ENCODE measurements at places on chromosomes 4 and X.

- DNase-seq, result no peak
Measured at GRCh38 chr4:161148051-161148450, 1015.7 kb downstream of the FSTL5 start.

DNA sequence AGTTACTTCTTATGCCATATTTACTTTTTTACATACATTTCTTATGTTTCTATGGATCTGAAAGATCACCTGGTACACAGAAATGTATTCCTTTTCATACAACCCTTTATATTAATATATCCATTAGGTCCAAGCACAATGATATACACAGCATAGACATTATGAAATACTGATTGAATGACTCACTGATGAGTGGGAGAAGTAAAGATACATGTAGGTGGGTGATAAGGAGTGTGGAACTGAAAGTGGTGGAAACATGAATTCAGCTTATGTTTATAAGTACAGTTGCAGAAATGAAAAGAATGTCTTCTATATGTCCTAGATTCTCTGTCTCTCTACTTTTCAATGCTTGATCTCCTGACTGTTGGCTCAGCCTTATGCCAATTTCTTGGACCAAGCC, 87.9 kb downstream of the YIPF7 start:
- peak; percentile 2 for DNase-seq

- peak; percentile 73 for DNase-seq
Measured at GRCh38 chr4:174631901-174632758, 109.8 kb upstream of the HPGD start.

- DNase-seq, result no peak
Measured at GRCh38 chr4:95499291-95499696, 49.5 kb downstream of the UNC5C start.

DNA sequence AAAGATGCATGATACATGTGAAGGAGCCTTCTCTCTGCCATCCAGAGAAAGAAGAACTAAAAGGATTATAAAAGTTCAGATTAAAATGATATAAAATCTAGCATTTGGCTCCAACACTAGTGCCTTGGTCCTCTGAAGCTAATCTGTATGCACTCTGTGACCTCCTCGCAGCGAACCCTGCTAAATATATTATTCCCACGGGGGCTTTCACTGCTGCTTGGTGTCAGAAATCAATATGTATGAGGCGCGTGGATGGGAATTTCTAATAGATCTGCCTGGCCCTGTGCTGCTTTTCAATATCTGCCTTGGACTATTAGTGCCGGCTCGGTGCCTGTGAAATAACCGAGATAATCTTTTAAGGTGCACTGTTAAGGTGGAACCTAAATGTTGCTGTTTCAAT, 69.7 kb downstream of the CXXC4 start:
- DNase-seq, result no peak

GRCh38 chr4:39068907-39069306, 6.9 kb downstream of the KLHL5 start:
- DNase-seq, result no peak

- no peak for DNase-seq
Measured at GRCh38 chr4:176406297-176406696, 86.5 kb downstream of the SPCS3 start.

GRCh38 chrX:37315511-37316248, 33.5 kb upstream of the PRRG1 start:
- DNase-seq, result no peak

DNA sequence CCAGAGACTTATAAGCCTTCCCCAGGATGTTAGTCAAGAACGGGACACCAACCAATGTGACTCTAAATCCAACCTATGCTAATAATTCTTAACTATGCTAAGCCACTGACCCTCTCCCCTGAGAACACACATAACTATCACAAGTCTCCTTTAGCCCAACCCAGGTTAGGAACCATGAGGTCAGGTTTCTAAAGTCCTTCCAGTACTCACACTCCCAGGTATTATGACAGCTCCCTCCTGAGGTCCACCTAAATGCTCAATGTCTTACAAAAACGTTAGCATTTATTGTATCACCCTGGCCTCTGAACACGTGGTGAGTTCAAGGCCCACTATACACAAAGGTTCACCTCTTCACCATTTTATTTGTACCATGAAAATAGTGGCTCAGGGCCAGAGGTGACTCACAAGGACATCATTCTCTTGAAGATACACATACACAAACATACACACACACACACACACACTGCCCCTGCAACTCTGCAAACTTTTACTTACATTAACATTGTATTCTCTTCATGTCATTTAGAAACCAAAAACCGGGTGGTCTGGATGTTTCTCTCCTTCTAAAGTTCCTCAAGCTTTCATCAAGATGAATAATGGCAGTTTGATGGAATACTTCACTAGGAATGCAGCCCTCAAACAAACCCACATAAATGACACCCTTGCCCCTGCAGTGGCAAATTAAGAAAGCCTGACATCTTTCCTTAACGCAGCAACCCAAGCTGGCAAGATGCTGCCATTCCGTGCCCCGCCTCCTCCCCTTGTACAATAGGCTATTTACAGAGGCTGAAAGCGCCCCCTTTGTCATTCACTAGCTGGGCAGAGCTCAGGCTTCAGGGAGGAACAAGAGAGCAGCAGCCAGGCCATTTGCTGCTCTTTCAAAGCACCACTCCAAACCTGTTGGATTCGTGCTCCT, 17.7 kb downstream of the ACSL1 start:
- DNase-seq, result peak; percentile 72

GRCh38 chrX:39969819-39970504, 127.8 kb downstream of the BCOR start:
- DNase-seq, result no peak

- no peak for DNase-seq
Measured at GRCh38 chr4:153997516-153997915, 208.6 kb upstream of the SFRP2 start.

DNA sequence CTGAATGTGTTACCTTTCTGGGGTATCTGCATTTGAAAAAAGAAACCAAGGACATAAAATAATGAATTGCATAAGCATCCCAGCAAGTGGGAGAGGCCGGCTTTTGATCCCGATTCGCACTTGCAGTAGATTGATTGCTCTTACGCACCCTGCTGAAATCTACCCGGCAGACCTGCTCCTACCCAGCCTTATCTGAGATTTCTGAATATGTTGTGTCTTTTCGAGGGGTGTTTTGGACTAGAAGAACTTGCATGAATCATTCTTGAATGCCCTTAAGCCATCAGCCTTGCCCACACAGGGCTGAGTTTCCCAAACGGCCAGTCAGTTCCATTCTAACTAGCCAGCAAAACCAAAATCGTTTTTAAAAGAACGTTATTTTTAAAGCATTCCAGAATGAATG, 174.4 kb upstream of the BCOR start:
- no peak for DNase-seq

GRCh38 chr4:122665161-122665929, 44.5 kb upstream of the IL21 start:
- peak; percentile 46 for DNase-seq

DNA sequence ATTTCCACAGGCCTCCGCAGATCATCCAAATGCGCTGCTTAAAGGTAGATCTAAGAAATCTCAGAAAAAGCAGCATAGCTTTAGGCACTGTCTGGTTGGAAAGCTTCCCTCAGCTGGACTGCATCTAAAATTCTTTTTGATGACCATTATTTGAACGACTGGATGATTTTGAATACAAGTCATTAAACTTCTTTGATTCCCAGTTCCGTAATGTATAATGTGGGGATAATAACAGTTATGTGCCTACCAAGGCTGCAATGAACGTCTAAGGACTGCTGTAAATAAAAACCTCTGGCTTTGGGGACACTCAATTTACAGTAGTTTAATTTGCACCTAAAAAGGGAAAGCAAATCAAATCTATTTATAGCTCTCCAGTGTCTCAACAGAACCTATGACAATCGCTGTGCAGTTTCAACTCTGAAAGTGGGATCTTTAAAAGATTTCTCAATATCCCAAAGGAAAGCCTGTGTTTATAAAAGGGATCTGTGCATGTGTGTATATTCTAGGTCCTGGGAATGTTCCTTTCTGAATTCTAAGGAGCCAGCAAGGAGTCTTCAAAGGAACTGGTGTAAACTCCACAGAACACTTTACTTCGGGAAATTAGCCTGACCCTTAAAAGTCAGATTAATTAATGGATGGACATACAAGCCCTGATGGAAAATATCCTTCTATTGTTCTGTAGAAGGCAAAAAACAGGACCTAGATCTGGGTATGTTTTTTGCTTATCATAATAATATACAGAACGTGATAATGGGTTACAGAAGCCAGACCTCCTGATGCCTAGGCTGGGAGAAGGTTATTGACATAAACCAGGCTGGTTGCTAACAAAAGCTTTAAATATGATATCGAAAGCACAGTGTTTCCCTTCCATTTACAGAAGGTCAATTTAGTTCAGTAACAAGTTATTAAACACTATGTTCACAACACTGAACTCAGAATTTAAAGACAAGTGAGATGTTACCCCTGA, 53.4 kb downstream of the AFAP1 start:
- DNase-seq, result no peak

DNA sequence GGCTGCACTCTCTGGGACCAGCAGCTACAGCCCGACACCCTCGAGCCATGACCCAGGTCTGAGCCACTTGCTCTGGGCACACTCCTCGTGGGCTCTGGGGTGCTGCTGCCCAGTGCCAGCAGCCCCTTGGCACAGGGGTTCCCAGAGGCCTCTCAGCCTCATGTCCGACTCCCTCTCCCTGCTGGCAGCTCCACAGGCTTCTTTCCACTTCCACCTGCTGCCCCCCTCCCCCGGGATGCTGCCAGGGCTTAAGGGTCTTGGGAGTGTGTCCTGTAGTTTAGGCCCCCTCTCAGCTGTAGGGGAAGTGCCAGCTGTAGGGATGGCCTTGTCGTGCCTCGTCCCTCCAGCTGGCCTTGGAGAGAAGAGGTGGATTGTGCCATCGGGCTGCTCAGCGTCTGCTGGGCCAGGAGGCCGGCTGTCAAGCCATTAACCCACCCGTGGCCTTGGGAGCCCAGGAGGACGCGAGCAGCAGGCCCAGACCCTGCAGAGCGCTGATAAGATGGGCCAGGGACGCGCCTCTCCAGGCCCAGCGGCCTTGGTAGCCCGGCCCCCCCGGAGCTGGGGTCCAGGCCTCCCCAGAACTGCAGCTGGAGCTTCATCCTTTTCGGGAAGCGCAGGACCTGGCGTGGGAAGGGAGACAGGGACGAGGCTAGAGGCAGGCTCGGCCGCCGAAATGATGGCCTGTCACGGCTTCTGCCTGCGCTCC, 1.0 kb upstream of the USP27X start:
- no peak for DNase-seq

DNA sequence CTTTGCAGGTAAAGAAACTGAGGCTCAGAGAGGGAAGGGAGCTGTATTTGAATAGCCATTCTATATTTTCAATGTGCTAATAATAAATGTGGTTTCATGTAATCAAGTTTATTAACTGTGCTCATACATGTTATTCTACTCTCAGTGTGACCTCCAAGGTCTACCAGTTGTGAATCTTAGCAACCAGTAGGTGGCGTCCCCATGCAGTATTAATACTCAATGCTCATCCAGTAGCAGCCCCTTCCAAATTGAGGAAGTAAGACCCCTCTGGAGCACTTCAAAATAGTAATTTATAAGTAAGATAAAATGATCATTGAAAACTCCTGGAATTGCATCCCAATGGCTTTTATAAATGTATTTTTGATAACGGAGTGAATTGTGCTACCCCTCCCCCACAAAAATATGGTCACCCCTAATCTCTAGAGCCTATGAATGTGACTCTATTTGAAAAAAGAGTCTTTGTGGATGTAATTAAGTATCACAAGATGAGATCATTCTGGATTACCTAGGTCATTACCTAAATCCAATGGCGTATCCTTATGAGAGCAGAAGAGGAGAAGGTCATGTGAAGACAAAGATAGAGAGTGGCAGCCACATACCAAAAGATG, 20.4 kb upstream of the SEPSECS start:
- peak; percentile 57 for DNase-seq

- peak; percentile 30 for DNase-seq
Measured at GRCh38 chr4:70902577-70903290, 565 bp downstream of the MOB1B start.

DNA sequence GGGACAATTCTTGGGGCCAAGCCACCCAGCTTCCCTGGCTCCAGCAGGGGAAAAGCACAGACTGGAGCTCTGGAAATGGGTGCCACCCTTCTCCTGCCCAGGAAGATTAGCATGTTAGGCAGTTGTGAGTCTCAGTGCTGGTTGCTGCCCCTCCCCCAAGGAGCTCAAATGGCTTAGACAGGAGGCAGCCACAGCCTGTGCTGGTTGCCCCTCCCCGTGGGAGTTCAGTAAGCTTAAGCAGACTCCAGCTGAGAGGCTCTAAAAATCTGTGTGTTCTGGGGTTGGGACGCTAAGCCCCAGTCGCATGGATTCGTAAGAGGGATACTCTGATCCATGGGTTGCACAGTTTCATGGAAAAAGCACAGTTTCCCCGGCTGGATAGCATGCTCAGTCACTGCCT, 92.7 kb upstream of the NDST3 start:
- no peak for DNase-seq

- DNase-seq, result peak; percentile 99
Measured at GRCh38 chr4:110480031-110480549, 4.1 kb downstream of the ENPEP start.

DNA sequence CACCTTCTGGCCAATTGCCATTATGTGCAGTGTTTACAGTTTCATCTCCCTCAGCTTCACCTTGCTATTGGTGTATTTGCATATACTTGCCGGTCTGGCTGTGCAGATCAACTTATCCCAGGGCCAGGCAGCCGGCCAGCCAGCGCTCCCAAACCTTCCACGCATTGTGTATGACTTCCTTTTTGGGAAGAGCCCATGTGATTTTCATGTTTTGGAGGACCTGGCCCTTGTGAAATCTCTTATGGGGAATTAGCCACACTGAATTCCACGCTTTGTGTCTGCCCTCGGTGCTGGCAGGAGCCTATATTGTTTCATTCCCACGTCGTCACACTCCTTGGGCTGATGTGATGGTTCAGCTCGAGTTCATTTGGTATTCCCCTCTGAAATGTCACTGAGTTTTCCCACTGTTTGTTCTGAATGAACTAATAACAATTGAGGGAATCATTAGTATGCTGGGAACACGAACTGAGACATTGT, 6.0 kb upstream of the PDLIM3 start:
- DNase-seq, result peak; percentile 79

DNA sequence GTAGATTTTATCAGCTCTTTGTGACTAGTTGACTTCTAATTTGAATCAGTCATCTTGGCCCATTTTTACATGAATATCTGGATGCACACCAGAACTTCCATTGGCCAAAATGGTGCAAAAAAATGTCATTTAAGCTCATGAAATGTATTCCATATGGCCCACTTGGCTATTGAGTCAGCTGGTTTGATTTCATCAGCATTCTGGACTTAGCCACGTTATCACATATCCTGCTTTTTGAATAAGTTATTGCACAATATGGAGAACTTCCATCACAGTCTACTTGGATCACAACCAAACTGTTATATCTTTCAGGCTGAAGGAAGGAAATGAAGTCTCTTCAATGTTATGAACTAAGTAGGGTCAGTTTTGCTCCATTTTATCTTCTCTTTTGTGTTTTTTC, 640.6 kb downstream of the PCDH7 start:
- DNase-seq, result peak; percentile 99

DNA sequence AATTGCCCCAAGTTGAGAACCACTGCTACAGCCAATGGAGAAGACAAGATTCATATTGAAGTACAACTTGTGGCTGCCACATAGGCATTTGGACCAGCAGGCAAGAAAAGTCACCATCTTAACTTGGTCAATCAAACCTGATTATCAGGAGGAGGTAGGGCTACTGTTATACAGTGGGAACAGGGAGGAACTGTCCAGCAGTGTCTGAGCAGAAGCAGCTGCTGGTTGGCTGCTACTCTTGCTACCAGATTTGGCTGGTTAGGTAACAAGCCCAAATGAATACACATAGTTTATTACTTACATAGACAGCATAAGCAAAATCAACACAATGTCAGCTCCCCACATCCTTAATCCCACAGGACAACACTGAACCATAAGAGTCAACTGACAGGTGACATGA, 39.4 kb downstream of the ATP1B4 start:
- no peak for DNase-seq

- no peak for DNase-seq
Measured at GRCh38 chr4:86730310-86730709, 118.9 kb downstream of the SLC10A6 start.
